ENCODE measurements at places on chromosomes 2 and 18.

GRCh38 chr2:160836755-160837154 lies 323.5 kb upstream of the TANK start:
- DNase-seq, result no peak

GRCh38 chr2:191666226-191666625 lies 11.7 kb upstream of the NABP1 start:
- no peak for DNase-seq

- peak; percentile 74 for DNase-seq
Observed at GRCh38 chr2:99636144-99637034, 146.6 kb upstream of the REV1 start.

DNA sequence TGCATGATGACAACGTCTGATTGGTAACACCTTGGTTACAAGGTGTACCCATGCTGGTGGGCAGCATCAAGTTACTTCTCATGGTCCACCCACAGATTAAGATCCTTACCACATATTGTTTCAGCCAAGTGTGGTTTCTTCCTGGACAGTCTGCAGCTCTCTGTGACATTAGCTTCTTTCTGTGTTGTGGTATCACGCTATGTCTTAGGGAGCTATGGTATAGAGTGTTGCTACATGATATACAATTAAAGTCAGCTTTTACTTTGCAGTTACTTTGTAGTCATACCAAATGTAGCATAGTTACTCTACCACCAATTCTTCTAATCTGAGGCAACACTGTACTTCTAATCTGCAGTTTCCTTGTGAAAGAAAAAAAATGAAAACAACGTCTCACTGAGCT lies 48.8 kb downstream of the ZCCHC2 start:
- no peak for DNase-seq

DNA sequence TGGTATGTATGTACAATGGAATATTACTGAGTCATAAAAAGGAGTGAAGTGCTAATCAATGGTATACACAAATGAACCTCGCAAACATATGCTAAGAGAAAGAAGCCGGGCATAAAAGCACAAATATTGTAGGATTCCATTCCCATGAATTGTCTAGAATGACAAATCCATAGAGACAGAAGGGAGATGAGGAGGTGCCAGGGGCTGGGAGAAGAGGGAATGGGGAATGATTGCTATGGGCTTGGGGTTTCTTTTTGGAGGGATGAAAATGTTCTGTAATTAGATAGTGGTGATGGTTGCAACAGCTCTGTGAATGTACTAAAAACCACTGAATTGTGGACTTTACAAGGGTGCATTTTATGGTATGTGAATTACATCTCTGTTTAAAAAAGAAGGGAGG lies 73.5 kb downstream of the GLI2 start:
- no peak for DNase-seq

GRCh38 chr2:143754742-143755141 lies 625.5 kb downstream of the ARHGAP15 start:
- no peak for DNase-seq

- peak; percentile 49 for DNase-seq
Observed at GRCh38 chr2:64866797-64867196, 122.4 kb upstream of the SLC1A4 start.

All from Ammon's horn (tissue), 1 donor.